ENCODE measurements at places on chromosomes 12 and 14.

GRCh38 chr12:40980427-40980961 is 207.6 kb upstream of the PDZRN4 start:
- DNase-seq = no peak

DNA sequence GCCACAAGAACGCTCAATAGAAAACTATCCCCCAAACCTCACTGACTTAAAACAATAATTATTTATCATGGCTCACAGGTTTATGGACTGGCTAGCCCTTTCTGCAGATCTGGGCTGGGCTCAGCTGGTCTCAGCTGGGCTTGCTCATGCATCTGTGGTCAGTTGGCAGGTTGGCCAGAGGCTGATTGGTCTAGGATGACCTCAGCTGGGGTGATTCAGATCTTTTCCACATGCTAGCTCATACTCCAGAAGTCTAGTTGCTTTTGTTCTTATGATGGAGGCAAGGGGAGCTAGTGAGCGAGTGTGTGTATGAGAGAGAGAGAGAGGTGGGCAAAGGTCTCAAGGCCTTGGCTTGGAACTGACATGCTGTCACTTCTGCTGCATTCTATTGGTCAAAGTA is 181.2 kb upstream of the NRXN3 start:
- DNase-seq = no peak

DNA sequence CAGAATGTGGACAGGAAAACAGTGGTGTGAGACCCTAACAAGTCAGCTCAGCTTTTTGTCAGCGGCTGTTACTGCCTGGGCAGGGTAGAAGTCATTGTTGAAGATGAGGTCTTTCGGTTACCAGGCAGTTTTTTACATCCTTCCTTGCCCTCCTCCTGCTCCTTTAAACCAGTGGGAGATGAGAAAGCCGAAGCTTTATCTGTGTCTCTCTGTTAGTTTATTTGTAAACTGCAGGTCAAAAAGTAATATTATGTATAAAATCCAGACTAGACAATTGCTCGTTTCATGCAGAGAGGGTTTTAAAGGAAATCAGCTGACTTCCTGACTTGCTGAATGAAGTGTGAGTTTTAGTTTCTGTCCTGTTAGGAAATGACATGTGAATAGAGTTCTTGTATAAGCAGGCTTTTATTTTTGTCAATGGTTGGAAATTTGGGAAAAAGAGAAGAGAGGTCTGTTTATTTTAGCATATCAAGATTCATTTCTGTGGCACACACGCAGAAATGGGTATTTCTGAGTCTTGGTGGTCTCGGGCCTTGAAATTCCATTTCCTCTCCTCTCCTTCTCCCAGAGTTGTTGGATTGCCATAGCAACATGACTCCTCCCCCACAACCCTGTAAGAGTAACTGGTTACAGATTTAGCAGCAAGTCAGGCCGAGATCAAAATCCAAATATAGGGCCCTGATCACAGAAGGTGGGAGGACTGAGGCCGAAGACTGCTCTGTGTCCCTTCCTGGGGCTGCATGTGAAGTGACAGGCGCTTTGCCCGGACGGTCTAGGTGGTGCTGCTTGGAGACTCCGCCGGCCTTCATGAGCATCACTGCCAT is 60.8 kb downstream of the SAMD4A start:
- peak; percentile 42 for DNase-seq

DNA sequence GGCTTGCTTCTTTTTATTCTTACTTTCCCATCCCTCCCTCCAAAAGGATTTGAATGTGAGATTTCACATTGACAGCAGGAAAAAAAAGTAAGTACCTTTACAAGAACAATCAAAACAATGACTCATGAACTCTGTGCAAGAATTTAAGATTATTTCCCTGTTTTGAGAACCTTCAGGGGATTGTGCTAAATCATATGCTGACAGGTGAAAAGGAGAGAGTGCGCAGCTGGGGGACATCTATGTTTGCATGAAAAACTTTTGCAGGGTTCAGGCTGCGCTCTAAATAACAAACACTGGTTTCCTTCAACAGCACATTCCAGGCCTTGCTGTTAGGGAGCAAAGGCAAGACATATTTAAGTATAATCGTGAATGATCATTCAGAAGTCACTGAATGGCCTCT is 27.3 kb downstream of the RERG start:
- no peak for DNase-seq

- no peak for DNase-seq
Measured at GRCh38 chr12:80858356-80858755, 79.4 kb downstream of the LIN7A start.

- DNase-seq = no peak
Measured at GRCh38 chr12:57755454-57756372, 810 bp downstream of the MARCHF9 start.

DNA sequence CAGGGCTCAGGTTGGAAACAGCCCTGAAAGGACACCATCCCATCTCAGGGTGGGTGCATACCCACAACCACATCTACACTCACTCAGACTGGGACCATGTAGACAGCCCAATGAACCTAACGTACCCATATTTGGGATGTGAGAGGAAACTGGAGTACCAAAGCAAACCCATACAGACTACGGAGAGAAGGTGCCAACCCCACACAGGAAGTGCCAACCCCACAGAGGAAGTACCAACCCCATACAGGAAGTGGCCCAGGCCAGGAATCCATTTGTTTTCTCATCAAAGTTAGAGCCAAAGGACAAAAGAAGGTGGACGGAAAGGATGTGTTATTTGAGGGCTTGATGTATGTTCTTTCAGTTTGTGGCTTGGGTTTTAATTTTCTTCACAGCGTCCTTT is 19.5 kb upstream of the SPIC start:
- DNase-seq = peak; percentile 15

- DNase-seq = no peak
Measured at GRCh38 chr14:70773182-70773862, 36.0 kb downstream of the MAP3K9 start.

- DNase-seq = no peak
Measured at GRCh38 chr14:69181491-69181890, 9.8 kb upstream of the EXD2 start.

DNA sequence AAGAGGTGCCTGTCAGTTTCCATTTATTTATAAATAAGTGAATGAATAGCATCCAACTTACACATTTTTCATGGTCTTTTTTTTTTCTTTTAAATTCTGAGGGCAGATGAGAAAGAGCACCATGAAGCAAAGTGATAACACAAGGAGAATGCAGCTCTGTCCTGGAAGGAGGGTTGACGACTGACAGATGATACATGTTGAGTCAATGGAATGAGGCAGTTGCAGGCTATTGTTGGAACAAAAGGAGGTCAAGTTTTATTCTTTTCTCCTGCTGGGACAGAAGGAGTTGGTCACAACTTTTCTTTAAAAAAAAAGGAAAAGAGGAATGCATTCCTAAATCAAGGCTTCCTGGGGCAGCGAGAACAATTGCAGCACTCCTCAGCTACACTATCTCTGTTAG is 119.9 kb upstream of the PLEKHG7 start:
- no peak for DNase-seq

DNA sequence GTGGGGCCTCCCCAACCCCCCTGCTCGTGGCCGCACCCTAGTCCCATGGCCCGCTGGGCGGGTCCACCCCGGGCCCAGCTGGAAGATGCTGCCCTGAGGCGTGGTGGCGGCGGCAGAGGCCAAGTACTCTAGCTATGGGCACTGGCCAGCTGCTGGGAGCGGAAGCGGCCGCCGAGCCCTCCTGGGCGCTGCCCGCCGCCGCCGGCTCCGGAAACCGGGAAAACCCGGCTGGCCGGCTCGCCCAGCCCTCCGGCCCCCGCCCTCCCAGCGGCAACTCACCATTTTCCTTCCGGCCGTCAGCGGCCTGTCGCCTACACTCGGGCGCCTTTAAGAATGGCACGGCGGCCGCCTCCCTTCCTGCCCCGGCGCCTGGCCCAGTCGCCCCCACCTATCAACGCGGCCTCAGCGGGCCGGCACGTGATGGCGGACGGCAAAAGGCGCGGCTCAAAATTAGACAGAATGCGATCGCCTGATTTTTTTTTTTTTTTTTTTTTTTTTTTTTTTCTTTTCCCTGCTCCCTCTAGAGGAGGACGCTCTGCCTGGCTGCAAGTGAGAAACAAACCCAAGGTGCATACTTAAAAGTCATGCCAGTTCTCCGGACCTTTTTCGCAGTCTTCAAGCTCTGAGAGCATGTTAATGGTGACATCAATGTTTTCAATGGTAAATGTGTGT is at the start of gene GMFB:
TSS of gene GMFB (minus strand) at position 335 of the 672 bp plus-strand sequence. CDS start at position 282, 53 bp downstream.
- peak; percentile 87 for DNase-seq

DNA sequence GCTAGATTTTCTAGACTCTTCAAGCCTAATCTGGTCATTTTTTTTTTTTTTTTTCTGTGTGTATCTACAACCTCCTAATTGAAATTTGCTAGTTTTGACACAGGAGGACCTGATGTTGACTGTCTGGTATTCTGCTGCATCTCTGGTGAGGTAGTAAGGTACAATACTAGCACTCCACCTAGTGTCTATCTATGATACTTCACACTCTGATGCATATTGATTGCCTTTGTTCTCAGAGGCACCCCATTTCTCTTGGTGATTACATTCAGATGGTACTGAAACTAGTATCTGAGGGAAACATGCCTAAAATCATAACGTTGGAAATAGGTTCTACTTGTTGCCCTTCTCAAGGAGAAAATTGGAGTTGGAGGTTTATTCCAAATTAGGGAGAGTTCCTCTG is 930.5 kb upstream of the NOVA1 start:
- DNase-seq = no peak

- peak; percentile 76 for DNase-seq
Measured at GRCh38 chr14:97456958-97457357, 659.8 kb downstream of the VRK1 start.

- DNase-seq = no peak
Measured at GRCh38 chr12:54941659-54942058, 42.9 kb downstream of the TESPA1 start.

DNA sequence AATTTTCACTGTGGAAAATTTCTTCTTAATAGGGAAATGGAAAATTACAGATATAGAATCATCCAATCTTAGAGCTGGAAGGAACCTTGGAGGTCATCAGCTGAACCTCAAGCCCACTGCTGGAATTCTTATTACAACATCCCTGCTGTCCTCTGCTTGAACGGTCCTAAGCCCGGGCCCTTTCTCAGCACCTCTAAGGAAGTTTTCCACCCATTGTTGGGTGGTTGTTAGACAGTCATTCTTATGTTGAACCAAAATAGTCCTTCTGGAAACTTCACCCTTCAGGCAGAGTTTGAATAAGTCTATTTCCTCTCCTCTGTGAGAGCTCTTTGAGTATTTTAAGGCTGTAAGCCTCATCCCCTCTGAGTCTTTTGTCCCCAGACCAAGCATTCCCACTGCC is 70.7 kb downstream of the ZFP36L1 start:
- DNase-seq = no peak

DNA sequence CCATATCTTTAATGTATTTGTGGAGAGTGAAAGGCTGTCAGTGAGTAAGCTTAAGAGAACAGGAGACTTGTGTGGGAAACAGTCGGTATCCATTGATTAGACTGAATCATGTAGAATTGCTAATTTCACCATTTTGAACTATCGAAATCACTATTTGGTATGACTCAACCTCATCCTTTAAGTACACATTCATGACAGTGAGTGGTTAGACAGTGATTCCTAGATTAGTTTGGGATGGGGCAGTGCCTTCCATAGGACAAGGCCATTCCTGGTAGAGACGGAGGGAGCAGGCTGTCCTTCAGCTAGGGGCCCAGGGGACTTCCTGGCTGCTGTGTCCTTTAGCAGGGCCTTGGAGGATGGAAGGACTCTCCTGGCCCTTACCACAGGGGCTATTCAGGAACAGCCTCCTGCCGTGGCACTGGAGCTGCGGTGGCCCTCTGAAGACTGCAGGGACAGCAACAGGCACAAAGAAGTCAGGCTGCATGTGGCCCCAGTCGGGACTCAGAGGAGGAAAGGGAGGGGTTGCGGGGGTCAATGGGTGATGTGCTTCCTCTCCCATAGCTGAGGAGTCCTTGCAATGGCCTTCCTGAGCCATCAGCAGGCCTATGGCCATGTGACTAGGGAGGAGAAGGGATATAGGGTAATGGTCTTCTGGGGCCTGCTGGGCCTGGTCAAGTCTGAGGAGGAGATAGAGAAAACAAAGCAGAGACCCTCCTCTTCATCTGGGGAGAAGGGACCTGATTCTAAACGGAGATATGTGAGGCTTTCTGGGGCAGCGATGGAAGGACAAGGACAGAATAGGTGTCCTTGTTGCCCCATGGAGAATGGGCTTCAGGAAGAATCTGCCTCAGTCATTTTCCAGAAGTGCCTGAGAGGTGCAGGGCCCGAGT is 11.2 kb downstream of the SERPINA1 start:
- DNase-seq = no peak

GRCh38 chr14:55739967-55740648 is 160.1 kb downstream of the KTN1 start:
- no peak for DNase-seq

DNA sequence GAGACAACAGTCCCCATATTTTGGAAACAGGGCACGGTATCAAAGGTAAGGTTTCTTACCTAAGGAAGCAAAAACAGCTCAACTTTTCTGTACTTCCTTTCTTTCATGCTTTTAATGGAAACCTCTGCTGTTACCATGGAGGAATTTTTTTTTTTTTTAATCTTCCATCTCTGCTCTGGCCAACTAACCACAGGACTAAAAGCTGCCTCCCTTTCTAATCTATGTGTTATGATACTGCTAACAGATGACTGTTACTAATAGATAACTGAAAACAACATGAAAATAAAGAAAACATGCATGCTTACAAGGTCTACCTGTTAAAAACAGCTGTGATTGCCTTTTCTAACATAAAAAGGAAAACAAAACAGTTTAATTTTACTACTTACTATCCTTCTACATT is 168.4 kb downstream of the SOX5 start:
- DNase-seq = no peak

DNA sequence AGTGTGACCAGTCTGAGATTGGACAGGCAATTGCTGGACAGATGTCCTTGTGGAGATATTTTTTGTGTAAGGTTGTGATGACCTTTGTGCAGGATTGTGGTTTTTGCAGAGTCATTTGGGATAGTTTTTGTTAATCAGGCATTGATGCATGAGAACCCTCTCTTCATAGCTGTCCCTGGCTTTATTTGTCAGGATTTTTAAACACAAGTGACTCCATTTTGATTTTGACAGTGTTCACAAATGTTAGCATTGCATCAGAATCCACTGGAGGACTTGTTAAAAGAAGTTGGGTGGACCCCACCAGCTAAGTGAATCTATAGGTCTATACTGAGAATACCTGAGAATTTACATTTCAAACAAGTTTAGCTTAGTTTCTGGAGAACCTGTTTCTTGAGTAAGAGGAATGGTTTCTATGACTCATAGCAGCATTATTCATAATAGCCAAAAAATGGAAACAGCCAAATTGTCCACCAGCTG is 11.8 kb downstream of the FNTB start:
- DNase-seq = no peak

- DNase-seq = no peak
Measured at GRCh38 chr12:107335802-107336570, 242.6 kb upstream of the CRY1 start.
